ENCODE measurements at places on chromosomes 6 and 20.

- DNase-seq = no peak
Observed at GRCh38 chr20:40588891-40589290, 100.1 kb downstream of the MAFB start.

- no peak for DNase-seq
Observed at GRCh38 chr6:78845567-78845966, 21.8 kb upstream of the IRAK1BP1 start.

DNA sequence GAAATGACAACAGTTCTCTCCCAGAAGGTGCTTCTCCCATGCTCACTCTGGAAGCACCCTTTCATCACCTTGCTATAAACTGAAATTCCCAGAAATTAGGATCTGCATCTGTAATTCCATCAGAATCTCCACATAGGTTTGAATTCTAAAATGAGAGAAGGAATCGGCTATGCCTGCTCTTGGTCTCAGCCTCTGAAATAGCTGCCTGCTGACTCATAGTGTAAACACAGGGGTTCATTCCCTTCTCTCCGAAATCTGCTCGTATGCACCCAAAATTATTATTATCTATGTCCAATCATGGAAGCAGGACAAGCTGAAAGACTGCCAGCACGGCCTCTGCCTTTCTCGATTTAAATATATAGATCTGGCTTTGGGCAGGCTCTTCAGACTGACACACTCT, 74.6 kb upstream of the TAB2 start:
- no peak for DNase-seq

- DNase-seq = no peak
Observed at GRCh38 chr20:23305098-23305497, 45.5 kb upstream of the NXT1 start.

GRCh38 chr20:58006346-58007316, 221.8 kb downstream of the ANKRD60 start:
- no peak for DNase-seq

- no peak for DNase-seq
Observed at GRCh38 chr6:36701401-36701991, 3.9 kb downstream of the RAB44 start.
